ENCODE measurements at places on chromosomes 5 and 9.

DNA sequence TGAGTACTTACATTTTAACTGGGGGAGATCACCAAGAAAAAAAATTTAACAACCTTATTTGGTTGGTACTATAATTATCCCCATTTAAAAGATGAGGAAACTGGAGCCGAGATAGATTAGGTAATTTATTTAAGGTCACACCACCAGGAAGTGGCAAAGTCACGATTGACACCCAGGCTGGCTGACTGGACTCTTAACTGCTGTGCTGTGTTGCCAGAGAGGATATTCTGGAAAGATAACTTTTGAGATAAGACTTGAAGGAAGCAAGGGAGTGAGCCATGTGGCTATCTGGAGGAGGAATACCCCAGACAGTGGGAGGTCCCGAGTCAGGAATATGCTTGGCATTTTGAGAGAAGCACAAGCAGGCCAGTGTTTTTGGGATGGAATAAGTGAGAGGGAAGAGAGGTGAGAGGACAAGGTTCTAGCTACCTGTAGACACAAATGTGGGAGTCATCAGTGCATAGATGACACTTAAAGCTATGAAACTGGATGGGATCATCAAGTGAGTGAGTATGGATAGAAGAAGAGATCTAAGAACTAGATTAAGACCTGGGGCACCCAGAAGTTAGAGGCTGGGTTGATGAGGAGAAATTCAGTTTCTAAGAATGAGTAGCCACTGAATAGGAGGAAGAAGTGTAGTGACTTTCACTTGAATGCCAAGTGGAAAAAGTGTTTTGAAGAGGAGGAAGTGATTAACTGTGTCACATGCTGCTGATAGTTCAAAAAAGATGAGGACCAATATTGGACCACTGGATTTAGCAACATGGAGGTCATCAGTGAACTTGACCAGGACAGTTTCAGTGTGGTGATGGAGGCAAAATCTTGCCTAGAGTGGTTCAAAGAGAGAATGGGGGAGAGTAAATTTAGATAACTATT lies 25.6 kb downstream of the PDE8B start:
- no peak for DNase-seq

DNA sequence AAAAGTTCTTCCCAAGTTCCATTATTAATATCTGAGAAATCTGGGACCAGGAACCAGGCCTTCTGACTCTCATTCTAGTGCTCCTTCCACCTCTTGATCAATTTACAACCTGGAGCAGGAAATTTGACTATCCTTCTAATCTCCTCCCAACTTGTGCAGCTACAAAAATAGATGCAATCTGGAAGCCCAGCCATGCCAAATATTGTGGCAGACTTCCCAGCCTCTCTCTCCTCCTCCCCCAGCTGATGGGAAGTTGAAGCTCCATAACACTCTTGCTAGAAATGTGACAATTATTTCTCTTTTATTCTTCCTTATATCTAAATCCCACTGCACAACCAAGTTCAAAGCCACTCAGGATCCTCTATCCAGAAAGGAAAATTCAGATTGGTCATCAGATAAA lies 252.1 kb downstream of the SEC61B start:
- DNase-seq = no peak

DNA sequence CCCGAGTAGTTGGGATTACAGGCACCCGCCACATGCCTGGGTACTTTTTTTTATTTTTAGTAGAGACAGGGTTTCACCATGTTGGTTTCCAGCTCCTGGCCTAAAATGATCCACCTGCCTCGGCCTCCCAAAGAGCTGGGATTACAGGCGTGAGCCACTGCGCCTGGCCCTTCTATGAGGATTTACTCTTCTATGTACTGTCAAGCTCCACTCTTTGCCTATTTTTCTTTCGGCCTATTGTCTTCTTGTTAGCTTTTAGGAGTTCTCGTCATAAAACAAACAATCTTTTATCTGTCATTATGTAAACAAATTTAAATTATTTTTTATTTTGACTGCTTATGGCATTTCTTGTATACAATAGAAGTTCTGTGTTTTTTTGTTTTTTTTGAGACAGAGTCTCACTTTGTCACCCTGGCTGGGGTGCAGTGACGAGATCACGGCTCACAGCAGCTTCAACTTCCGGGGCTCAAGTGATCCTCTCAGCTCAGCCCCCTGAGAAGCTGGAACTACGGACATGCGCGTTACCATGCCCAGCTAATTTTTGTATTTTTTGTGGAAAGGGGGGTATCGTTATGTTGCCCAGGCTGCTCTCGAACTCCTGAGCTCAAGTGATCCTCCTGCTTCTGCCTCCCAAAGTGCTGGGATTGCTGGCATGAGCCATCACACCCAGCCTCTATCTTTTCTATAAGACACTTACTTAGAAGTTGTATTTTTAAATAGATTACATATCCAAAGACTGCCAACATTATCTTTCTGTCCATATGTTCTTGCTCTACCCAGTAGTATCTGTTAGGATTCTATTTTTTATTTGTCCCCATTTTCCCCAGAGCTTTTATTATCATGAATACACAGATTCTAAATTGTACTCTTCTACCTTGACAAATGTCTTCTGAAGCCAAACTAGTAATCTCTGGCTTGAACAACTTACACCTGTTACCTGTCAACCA lies 29.2 kb downstream of the CSNK1A1 start:
- no peak for DNase-seq

- DNase-seq = no peak
Measured at GRCh38 chr9:131833906-131834305, 94.0 kb upstream of the RAPGEF1 start.

DNA sequence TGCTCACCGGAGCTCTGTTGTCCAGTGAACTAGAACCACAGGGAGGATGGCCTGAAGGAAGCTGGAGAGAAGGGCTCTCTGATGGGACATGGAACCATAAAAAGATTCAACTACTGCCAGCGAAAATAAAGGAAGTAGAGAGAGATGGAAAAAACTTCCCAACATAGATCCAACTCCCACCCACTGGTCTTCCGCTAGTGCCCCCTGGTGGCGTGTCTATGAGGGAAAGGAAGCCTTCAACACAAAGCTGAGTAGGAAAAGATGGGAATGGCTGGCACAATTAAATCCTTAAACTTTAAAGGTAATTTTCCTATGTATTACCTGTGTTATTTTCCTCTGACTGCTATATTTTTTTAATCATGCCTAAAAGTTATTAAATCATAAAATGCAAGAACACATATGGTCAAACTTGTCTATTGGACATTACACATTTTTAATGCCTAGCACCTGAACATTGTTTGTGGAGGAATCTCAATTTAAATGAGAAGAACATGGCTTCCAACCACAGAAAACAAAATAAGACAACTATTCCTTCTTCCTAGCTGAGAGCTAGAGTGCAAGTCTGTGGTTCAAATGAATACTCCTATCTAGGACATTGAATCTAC lies 51.5 kb downstream of the CEP120 start:
- peak; percentile 40 for DNase-seq

DNA sequence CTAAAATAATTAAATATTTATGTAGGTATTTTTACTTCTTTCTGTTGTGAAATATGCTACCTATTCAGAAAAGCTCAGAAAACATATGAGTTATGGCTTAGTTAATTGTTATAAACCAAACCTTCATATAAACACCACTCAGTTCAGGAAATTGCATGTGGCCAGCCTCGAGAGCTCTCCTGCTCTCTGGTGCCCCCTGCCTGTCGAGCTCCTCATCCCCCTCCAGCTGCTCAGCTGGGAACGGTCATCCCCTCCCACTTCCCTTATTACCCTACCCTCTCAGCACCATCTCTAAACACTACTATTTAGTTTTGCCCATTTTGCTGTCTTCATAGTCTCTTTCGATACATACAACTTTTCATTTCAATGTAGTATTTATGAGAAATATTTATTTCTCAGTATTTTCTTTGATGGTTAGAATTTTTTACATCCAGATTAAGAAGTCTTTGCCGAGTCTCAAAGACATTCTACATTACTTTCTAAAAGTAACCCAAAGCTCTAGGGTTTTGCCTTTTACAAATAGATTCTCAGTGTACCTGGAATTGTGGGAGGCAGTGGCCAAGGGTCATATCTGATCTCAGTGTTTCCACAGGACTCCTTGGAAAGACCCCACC lies 51.2 kb upstream of the SEMA4D start:
- DNase-seq = peak; percentile 89

GRCh38 chr9:92654481-92655301 lies 15.2 kb downstream of the IPPK start:
- no peak for DNase-seq

DNA sequence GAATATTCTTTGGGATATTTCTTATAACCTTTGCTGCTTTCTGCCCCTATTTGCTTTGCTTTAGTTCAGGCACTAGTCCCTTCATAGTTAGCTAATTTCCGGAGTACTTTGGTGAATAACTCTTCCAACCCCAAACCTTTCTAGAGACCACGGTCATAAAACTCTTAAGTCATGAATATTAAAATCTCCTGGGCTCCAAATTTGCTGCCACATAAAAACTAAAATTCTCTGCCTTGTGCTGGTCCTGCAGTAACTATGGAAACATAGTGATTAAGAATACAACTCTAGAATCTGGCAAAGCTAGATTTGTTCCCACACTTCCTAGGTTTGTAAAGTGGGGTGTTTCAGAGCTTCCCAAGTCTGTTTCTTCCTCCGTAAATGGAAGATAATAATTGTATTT lies 10.0 kb upstream of the ACTBL2 start:
- DNase-seq = no peak

DNA sequence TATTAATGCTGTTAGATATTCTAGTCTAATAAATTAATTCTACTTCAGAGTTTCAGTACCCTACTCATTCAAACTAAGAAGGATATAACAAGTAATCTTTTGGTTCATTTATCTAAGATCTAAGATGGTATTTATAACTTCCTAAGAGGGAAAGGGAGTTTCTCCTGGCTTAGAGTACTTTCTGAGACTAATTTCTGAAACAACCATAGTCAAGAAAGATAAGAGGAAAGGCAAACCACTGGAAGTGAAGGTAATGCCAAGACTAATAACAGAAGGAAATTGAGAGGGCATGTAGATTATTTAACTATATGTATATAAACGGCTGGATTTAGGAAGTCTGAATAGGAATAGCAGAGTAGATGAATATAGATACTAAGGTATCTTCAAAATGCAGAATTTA lies 112.4 kb upstream of the ACOT12 start:
- no peak for DNase-seq

DNA sequence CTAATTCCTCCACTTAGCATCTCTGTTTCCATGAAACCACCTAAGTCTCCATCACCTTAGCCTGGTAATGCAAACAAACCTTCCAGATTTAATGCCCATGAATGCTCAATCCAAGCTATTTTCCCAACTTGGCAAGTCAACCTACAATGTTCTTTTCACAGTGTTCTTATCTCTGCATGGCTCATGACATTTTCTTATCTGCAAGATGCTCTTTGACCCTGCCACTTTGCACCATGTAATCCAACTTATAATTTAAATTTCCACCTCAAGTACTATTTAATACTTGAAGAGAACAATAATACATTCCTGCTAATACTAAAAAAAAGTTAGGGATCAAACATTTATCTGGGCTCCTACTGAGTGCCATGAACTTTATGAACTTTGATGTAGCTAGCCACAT lies 164.3 kb downstream of the TMEM232 start:
- DNase-seq = no peak

DNA sequence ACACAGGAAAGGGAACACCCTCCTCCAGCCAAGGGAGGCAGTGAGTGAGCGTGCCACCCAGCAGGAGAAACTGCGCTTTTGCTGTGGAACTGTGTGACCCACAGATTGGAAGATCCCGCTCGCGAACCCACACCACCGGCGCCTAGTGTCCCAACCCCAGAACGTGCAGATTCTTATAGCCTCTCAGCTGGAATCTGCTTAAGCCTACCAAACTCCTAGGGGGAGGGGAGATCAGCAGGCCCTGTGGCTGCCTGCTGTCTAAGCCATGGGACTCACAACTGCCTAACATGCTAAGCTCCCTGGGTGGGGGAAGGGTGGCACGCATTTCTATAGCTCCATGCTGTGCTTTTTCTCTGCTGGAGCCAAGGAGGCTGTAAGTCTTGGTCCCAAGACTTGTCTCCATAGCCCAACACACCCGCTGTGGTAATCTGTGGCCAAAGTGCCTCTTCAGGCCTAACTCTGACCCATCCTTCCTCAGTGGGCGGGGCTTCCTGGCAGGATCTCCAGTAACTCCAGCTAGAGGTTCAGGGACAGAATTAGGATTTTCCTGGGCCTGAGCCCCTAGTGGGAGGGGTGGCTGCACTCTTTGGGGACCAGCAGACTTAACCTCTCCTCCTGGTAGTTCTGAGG lies 485.0 kb downstream of the TAF11L14 start:
- no peak for DNase-seq
